Activated CD4-positive, alpha-beta T cell treated with anti-CD3 and anti-CD28 coated beads, Interleukin-2, amount 50 U/mL, for 4 hours (primary cell): ENCODE measurements at places on chromosomes 6 and 20.
A peak's percentile ranks its signal among the peaks of the same experiment; 100 is the strongest.

DNA sequence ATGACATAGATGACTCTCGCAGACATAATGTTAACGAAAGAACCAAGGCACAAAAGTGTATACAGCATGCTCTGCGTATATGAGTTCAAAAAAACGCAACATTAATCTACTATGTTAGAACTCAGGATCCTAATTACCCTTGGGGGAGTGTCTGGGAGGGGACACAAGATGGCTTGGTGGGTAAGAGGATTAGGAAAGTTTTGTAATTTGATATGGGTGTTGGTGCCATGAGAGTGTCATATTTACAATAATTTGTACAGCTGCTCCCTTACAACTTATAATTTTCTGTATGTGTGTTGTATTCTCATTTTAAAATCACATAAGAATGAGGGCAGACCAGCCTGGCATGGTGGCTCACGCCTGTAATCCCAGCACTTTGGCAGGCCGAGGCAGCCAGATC is 38.6 kb downstream of the TFEB start:
- no peak for DNase-seq

- no peak for DNase-seq
Measured at GRCh38 chr6:143900358-143900757, 36.1 kb downstream of the ZC2HC1B start.

- peak; percentile 54 for DNase-seq
Measured at GRCh38 chr6:127302728-127303660, 36.3 kb downstream of the RNF146 start.

DNA sequence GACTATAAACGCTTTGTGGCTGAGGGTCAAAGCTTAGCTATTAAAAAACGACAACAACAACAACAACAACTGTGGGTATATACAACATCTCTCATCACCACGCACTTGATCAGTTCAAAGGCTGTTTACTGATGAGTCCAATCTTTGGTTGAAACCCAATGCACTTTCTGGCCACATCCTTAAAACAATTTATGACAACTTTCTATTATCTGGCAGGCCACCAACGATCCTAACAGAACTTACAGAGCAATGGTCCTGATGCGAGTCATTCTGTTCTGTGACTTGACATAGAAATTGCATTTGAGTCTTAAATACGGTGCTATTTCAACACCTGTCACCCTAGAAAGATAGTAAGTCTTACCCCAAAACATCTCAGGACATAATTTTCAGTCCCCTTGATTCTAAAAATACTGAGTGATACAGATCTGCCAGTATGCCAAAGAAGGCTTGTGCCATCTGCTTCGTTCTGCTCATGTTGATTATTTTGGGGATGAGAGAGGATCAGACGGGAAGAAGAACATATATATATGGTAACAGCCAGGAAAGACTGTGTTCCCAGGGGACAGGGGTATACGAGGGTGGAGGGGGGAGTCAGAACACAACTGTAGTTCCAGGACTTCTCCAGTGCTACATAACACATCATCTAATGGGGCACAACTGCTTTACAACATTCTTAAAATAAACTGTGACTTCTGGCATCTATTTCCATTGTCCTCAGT is 55.8 kb downstream of the PLAGL1 start:
- no peak for DNase-seq

- DNase-seq = no peak
Measured at GRCh38 chr6:36649701-36650484, 28.6 kb upstream of the CDKN1A start.

DNA sequence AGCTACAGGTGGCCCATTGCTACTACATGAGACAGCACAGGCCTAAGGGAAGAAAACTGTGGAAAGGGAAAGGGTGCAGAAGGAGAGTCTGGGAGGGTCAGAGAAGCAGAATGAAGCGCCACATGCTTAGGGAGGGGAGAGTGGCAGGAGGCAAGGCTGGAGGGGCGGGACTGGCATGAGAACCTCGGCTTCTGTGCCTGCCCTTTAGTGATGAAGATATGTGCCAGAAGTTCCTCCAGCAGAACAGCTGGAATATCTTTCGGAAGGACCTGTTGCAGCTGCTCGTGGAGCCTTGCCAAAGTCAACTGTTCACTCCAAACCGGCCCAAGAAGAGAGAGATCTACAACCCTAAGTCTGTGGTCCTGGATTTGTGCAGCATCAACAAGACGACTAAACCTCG is 61.8 kb downstream of the CNBD2 start:
- no peak for DNase-seq
